AG08395 (cell line): ENCODE measurements at places on chromosomes 7 and 10.

GRCh38 chr10:121766426-121766825 is 161.4 kb downstream of the ATE1 start:
- no peak for DNase-seq

- DNase-seq: no peak
These were observed 200.9 kb downstream of the ADAM12 start for GRCh38 chr10:126187399-126187798.

DNA sequence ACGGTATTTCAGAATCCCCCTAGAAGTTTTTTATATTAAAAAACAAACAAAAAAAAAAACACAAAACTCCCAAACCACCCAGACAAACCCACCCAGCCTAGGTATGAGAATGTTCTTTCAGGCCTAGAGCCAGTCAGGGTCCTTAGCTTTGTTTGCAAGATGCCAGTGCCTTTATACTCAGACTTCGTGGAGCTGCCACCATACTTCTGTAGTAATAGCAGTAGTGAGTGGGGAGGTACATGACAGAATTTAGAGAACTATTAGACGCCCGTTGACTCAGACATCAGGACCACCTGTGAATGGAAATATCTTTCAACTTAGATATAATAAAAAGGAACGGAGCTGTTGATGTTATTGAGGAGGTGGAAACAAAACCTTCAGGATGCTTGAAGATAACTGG is 138.2 kb upstream of the MKLN1 start:
- no peak for DNase-seq

GRCh38 chr10:66842867-66843266 is 83.0 kb upstream of the LRRTM3 start:
- no peak for DNase-seq

GRCh38 chr10:122850705-122851640 is 5.3 kb upstream of the CUZD1 start:
- DNase-seq: no peak

- no peak for DNase-seq
These were observed 23.1 kb downstream of the KDM7A start for GRCh38 chr7:140153666-140154161.

DNA sequence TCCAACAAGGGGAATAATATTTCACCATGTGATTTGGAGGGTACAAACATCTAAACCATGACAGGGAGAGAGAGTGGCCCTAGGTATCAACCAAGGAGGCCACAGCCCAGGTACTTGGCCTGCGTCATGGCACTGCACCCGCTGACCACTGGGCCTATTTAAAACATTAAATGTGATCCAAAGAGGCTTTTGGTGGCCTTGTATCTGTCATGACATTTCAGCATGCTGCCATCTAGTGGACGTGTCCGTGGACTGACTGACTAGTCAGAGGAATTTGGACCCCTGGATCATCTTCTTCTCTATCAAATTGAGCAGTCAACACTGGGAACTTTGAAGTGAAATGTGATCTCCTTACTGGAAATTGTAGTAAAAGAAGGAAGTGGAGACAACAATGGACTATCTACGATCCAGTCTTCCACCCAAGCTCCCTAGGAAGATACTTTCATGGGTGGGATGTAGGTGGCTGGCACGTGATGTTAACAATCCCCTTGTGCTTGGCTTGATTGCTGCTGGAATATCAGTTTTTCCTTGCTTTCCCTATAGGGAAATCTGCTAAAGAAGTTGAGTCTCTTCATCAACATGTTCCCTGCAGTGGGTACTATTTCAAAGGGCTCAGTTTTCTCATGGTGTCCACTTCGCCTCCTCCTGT is 24.6 kb upstream of the ITGA8 start:
- DNase-seq: peak; percentile 55

DNA sequence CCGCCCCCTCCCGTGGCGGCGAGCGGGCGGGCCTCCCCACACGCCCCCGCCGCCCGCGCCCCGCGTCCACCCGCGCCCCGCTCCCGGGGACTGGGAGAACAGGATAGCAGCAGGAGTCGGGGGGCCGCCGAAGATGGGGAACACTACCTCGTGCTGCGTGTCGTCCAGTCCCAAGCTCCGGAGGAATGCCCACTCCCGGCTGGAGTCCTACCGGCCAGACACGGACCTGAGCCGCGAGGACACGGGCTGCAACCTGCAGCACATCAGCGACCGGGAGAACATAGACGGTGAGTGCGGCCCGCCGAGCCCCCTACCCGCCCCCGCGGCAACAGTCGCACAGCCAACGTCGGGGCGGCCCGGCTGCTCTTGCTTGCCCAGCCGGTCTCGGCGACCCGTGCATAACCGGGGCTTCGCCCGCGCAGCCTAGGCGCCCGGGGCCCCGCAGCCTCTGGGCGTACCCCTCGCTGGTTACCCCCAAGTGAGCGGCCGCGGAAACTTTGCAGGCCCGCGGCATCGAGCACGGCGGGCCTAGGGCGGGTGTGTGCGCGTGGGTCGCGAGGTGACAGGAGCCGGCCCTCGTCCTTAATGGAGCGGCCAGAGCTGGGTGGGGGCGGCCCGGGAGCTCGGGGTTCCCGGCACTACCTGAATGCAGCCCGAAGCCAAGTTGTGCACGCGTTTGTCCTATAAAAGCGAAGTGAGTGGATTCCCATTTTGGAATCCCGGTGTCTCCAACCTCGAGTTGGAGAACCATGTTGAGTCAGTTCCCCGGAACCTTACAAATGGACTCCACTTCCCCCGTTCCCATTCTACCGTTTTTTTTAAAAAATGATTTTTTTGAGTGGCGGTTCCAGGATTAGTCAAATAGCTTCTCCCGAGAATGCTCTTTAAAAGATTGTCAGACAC is 863 bp downstream of the CCNY start:
- no peak for DNase-seq

DNA sequence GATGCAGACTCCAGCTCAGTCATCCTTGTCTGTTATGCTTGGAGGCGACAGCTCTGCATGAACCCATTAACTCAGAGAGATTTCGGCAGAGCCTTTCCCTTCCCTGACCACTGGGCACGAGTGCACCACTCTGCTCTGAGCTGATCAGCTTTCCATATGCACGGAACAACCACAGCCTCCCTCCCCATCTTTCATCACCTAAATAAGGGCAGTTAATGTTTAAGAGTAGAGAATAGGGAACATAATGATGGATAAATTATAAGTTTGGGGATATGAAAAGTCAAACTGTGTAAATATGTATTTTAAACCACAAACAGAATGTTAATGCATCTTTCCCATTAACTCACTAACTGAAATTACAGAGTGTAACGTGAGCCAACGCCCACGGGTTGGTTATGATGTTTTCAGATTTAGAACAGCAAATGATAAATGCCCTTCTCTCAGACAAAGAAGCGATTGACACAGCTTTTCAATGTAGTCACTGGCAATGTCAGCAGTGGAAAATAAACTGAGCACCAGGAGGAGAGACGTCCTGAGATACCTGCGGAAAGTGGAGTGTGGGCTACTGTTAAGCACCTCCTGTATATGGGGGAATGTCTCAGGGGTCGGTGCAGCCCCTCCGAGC is 658.2 kb downstream of the LRMDA start:
- DNase-seq: no peak

GRCh38 chr7:46557295-46557711 is 636.2 kb upstream of the IGFBP3 start:
- no peak for DNase-seq

DNA sequence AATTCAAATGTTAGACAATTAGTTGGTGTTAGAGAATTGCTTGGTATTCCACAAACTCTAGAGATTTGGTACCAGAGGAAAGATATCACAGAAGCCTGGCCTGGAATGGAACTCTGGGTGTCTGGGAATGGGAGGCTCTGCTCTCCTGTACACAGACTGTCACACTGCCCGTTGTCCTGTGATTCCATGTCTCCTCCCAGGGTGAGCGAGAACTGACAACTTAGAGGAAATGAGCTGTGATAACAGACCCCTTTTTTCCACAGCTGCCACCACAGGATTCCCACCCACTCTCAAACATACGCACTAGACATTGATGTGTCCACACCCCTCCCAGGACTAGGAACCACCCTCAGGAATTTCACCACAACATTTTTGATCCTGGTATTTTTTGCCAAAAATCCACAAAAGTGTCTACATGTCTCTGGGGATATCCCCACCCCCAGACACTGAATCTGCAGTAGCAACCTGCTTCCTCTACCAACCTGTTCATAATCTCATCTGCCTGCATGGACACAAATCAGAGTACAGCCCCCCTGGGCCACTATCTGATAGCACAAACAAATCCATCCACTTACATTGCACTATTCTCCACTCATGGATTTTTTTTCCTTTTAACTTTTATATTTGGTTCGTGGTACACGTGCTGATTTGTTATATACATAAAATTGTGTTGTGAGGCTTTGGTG is 4.7 kb downstream of the ZNF273 start:
- peak; percentile 27 for DNase-seq
